Heart left ventricle (tissue), 16 donors: ENCODE measurements at places on chromosomes 13 and 19. TPM values are rescaled to one million over a fixed set of nuclear protein-coding genes. Genes with fewer than 3 reads are reported as not detected.

RETN gene
- total RNA-seq, result not detected

ZNF667 gene
- 4.7 TPM for total RNA-seq

CEACAM7 gene
- total RNA-seq, result not detected

DNA sequence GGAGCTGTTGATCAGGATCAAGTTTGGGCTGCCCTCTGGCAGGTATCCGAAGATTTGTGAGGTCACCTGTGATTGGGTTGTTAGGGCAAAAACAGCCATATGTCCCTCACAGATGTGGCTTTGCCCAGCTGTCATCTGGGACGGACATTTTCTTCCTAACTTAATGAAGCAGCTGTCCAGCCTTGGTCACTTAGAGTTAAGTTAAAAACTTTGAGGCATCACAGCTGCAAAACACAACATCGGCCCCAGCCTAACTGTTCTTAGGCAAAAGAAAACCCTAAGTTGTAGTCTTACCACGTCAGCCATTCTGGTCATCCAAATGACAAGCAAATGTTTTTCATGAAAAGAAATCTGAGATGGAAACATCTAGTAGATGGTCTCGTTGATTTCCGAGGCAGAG is 318.4 kb downstream of the DCLK1 start:
- DNase-seq, result no peak

- no peak for DNase-seq
Observed at GRCh38 chr13:106998664-106999063, 430.7 kb upstream of the ARGLU1 start.

- no peak for DNase-seq
Observed at GRCh38 chr13:77584106-77584505, 48.6 kb downstream of the SCEL start.

GRCh38 chr13:27578121-27579030 is 42.0 kb downstream of the LNX2 start:
- no peak for DNase-seq

DNA sequence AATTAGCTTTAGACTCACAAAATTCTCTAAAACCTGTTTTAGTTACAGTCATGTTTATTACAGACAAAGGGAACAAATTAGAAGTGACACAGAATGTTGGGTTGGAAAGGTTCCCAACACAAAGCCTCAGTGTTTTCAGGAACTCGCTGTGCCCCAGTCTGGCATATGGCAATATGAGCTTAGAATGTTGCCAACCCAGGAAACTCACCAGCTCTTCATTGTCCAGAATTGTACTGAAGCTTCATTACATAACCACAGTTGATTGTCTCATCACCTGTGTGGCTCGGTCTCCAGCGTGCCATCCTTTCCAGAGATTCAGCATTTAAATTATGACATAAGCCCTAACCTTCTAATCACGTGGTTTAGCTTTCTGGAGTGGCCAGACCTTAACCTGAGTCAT is 19.1 kb downstream of the ZNF264 start:
- DNase-seq, result no peak

DNA sequence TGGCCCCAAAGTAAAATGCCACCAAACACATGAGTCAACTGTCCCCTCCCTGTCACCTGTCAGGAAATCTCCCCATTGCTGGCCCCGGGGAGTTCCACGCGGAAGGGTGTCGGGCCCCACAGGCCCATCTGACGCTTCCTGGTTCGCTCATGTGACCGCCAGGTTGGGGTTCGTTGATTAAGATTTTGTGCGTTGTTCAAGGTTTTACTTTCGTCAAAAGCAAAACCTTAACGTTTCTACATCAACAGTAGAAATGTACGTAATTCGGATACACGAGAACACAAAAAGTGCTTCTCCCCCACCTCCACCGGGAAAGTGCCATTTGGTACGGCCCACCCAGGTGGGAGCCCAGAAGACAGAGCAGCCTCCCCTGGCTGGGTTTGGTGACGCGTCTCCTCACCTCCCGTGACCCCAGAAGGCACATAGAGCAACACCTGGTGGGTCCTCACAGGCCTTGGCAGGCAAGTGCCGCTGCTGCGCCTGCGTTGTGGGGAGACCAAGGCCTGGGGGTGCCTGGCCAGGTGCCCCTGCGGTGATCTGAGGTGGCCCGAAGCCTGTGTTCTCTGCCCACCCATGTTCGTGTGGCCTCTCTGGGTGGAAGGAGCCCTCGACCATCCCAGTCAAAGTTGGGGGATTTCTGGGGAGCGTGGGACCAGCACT is 161.6 kb downstream of the KDM4B start:
- no peak for DNase-seq
